ENCODE measurements at places on chromosomes 7 and 10.

DNA sequence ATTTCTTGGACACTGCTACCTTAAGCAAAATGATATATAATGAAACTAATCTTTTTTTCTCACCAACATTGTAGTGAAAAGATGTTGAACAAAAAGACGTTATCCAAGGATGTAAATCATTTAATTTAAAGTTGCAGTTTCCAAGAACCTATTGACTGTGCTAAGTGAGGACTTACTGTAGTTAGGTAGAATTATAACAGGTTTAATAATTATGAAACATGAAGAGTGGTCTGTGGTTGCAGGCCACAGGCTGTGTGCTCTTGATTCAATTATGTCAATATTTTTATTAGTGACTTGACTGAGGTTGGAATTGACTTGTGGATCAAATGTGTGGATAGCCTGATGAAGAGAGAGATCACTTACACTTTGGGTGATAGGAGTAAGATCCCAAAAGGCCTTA, 478.1 kb downstream of the AUTS2 start:
- no peak for DNase-seq

DNA sequence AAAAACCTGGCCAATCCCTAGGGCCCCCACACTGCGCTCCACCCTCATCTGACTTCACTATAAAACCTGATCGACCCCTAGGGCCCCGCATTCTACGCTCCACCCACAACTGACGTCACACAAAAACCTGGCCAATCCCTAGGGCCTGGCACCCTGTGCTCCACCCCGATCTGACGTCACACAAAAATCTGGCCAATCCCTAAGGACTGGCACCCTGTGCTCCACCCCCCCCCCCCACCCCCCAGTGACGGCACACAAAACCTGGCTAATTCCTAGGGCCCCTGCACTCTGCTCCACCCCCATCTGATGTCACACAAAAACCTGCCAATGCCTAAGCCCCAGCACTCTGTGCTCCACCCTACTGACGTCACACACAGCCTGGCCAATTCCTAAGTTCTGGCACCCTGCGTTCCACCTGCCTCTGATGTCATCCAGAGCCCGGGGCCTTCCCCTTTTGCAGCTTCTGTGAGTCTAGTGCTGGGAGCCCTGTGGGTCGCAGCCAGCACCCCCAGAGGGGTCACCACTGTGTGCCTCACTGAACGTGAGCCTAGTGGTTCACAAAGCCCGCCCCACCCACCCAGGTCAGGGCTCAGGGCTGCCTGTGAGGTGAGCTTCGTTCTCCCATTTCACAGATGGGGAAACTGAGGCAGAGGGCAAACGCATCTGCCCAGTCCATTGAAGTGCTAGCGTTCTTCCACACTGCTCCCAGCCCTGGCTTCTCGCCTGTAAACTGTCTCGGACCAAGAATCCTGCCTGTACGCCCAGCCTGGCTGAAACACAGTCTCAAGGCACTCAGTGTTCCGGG, 40.6 kb downstream of the MICALL2 start:
- DNase-seq = peak; percentile 89

DNA sequence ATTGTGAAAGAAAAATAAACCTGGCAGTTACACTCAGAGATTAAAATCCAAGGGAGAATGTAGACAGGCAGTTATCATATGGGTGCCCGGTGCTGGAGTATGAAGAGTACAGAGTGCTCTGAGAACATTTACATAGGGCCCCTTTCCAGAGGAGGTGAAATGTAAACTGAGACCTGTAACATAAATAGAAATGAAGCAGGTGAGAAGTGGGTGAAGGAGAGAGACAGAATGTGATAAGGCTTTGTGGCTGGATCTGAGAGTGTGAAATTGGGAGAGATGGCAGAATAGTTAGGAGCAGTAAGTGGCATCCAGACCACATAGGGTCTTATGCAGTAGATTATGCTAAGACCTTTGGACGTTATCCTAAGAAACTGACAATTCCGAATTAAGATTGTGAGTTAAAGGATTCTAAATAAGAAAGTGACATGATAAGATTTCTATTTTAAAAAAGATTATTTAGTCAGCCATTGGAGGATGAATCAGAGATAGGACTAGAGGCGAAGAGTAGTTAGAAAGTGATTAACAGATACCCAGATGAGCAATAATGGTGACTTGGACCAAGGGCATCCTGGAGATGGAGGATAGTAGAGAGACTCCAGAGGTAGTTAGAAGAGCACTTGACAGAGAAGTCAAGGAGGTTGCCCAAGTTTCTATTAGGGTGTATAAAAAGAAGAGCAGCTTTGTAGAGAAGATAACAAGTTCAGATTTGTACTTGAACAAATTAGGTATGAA, 36.7 kb downstream of the DNAH11 start:
- no peak for DNase-seq

GRCh38 chr7:145050415-145050814, 214.6 kb upstream of the TPK1 start:
- DNase-seq = no peak

- no peak for DNase-seq
Observed at GRCh38 chr10:78579995-78580394, 488.8 kb upstream of the ZMIZ1 start.

GRCh38 chr10:125130916-125131315, 29.4 kb downstream of the CTBP2 start:
- no peak for DNase-seq

DNA sequence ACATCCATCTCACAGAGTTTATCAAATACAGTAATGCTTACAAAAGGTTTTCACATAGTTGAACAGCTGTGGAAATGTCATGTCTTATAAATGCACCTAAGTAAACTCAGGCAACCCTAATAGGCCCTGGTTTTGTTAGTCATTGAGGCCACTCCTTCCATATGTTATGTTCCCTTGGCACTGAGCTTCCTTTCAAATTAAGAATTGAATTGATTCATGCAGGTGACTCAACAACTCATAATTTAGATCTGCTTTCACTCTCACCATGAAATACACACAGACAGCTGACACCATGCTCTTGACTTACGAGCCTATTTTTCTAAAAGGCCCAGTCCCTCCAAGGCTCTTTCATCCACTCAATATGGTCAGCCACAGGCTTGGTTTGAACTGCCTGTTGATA, 476.9 kb downstream of the KCNMA1 start:
- no peak for DNase-seq

GRCh38 chr10:36187380-36188079, 545.4 kb upstream of the FZD8 start:
- DNase-seq = no peak

DNA sequence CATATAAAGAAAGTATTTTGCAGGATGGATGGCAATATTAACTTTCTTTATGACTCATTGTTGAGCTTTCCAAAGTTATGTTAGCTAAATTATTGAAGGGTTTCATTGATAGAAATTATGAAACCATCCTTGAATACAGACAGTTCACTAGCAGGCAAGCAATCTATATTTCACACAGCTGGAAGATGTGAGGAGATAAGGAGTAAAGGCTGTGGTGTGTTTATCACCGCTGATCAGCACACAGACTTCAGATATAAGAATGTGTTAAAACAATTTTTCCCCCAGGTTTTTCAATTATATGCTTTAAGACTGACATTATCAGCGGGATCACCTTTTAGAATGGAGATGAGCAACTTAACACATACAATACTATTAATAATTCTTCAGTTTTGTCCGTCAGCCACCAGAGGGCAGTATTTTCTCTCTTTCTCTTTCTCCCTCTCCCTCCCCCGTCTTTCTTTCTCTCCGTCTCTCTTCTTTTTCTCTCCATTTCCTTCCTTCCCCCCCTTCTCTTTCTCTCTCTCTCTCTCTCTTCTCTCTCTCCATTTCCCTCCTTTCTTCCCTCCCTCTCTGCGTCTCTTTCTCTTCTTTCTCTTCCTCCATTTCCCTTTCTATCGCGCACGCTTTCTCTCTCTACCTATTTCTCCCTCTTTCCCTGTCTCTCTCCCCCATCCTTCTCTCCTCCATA, 62.9 kb upstream of the FAM171A1 start:
- DNase-seq = peak; percentile 66

DNA sequence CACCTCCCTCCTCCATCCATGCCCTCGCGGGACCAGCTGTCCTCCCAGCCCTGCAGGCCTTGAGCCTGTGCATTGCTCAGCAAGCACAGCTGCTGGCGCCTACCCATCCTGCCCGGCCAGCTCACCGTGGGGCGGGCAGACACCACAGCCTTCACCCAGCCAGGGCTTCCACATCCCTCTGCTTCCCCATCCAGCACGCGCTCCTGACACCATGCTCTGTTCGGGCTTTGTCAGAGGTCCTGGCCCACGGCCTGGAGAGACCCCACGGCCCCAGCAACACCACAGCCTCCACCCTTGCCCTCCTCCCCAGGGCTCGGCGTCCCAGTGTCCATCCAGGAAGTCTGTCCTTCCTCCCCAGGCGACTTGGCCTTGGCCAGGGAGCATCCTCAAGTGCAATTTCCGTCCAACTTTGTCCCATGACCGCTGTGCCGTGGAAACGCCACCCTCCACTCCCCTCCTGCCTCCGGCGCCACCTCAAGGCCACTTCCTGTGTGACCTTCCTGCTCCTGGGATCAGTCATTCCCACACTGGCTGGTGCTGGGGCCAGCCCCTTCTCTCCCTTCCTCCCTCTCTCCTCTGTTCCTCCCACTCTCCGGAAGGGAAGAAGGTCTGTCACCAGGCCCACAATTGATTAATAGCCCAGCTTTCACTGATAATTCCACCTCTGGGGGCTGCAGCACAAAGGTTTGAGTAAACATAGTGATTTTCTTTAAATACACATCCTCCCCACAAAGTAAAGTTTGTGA, 71.5 kb upstream of the SMNDC1 start:
- DNase-seq = no peak

GRCh38 chr10:51231754-51232153, 157.5 kb downstream of the PRKG1 start:
- no peak for DNase-seq

- no peak for DNase-seq
Observed at GRCh38 chr7:151679071-151679708, 159.5 kb upstream of the RHEB start.

GRCh38 chr7:115812794-115813193, 217.8 kb downstream of the TFEC start:
- no peak for DNase-seq

DNA sequence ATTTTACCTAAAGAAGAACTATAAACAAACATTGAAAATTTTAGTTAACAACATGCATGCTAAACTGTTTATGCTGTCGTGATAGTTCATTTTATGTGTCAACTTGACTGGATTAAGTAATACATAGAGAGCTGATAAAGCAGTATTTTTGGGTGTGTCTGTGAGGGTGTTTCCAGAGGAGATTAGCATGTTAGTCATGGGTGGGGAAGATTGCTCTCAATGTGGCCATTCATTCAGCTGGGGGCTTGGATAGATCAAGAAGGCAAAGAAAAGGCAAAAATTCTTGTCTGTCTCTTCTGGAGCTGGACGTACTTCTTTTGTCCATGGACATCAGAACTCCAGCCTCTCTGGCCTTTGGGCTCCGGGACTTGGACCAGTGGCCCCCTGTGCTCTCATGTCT, 172.9 kb upstream of the SEMA3E start:
- no peak for DNase-seq

DNA sequence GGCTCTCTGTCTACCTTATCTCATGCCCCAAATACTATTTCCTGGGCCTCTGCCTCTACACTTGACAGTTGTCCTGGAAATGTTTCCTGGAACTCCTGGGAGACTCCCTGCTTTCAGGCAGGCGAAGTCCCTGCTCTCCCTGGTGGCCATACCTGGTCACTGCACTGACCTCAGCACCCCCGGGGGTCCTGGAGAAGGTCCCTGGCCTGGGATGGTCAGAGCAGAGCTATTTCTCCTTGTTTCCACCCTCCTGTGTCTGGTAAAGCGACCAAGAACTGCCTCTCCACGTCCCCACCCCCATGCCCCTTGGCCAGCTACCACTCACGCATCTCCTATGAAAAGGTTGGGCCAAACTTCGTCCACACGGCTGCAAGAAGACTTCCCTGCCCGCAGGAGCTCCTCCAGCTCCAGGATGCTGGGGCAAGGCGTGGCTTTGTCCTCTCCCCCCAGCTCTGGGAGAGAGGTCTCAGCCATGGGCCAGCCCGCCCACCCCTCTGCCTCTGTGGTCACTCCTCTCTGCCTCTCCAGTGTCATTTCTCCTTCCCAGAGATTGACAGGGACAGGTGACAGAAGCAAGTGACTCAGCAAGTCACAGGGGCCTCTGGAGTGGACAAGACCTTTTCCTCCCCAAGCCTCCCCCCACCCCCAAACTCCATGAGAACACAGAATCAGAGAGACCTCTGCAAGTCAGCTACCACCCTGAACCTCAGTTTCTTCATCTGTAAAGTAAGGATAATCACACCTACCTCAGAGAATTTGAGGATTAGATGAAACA, 2.6 kb upstream of the SAMD8 start:
- DNase-seq = no peak

GRCh38 chr10:61529208-61529607, 76.0 kb upstream of the TMEM26 start:
- DNase-seq = no peak

GRCh38 chr10:79166741-79167140, 98.0 kb downstream of the ZMIZ1 start:
- no peak for DNase-seq

GRCh38 chr10:123784646-123785045, 107.0 kb downstream of the CPXM2 start:
- DNase-seq = no peak

DNA sequence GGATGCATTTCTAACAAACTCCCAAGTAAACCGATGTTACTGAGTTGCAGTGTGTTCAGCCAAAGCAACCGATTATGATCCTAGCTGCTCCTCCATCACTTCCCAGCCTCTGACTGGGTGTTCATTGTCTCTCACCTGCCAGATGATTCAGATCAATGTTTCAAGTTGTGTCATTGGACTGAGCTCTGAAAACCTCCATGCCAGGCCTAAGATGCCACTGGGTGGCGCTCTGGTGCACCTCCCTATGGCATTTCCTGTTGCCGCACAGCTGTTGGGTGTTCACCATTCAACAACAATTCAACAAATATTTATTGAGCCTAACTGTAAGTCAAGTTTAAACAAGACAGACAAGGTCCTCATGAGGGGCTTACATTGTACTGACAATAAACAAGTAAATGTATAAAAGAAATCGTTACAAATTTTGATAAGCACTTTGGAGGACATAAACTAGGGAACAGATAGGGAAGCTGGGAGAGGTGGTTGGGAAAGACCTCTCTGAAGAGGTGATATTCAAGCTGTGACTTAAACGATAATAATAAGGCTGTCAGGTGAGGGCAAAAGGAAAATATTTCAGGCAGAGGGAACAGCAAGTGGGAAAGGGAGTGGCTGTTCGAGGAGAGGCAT, 22.8 kb downstream of the RGR start:
- peak; percentile 68 for DNase-seq

DNA sequence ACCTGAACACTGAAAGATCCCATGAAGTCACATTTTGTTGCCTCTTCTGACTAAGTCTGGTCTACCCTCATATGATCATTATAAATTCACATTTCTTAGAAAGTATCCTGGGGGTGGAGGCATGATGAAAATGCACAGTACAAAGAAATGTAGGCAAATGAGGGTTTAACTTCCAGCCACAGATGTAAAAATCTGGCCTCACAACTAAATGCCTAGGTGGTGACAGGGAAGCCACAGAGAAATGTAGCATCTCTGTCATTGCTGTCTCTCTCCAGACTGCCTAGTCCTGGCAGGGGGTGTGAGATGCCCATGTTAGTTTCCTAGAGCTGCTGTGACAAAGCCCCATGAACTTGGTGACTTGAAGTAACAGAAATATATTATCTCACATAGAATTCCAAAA, 395.9 kb downstream of the SORCS3 start:
- no peak for DNase-seq

- peak; percentile 75 for DNase-seq
Observed at GRCh38 chr7:37336259-37336658, 112.4 kb downstream of the ELMO1 start.

Data from NAMALWA (cell line).